ENCODE measurements at places on chromosomes 16 and 17.
A peak's percentile ranks its signal among the peaks of the same experiment; 100 is the strongest.

DNA sequence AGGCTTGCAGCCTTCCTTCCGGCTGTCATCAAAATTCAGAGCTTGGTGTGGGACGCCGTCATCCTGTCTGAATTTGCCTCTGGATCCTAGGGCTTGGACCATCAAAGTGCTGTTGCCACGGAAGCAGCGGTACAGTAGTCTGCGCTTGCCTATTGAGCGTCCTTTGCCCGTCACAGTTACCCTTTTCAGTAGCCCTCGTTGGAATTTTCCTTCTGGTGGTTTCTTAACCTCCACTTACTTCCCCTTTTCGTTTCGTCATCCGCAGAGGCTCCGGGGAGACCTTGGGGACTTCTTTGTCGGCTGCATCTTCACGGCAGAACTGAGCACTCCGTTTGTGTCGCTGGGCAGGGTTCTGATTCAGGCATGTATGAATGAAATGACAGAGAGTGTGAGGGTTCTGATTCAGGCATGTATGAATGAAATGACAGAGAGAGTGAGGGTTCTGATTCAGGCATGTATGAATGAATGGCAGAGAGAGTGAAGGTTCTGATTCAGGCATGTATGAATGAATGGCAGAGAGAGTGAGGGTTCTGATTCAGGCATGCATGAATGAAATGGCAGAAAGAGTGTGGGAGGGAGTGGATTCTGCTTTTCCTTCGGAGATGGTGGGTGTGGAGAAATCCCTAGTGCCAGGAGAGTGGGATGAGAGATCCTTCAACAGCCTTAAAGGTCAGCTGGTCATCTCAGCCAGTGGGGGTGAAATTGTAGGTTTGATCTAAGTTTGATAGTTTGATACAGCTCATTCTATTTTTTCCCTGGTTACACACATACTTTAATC is 8.0 kb downstream of the TLCD3A start:
- DNase-seq: no peak

- no peak for DNase-seq
Measured at GRCh38 chr16:17831330-17831729, 360.6 kb upstream of the XYLT1 start.

DNA sequence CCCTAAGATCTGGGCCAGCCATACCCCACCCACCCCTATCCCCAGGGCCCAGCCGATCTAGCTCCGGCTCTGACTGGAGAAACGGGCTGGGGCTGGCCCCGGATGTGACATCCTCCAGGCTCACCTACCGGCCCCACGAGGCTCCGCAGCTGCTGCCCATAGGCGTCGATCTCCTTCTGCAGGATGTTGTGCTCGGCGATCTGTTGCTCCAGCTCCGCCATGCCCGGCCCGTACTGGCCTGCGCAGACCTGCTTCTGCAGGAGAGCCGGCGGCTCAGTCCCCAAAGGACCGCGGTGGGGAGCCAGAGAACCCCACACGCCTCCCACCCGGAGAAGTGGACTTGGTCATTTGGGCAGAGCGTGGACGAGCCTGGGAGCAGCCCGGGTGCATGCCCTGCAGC is 4.8 kb downstream of the EVPL start:
- DNase-seq: no peak

DNA sequence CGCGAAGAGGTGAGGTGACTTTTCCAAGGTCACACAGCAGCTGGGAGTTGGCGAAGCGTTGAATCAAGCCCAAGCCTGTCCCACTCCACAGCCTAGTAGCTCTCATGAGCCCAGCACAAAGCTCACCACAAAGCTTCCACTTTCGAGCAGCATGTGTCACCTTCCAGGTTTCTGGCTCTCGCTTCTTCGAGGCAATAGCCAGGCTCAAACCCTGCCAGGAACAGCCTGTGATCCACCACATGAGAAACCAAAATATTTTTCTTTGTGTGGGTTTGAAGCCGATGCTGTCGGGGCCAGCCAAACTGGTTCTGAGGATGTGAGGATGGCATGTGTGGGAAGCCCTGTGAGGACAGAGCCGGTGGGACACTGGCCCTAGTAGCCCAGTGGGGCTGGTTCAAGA is 68.1 kb downstream of the COG7 start:
- DNase-seq: no peak

GRCh38 chr16:66457888-66458287 is 30.8 kb downstream of the BEAN1 start:
- DNase-seq: peak; percentile 64

- no peak for DNase-seq
Measured at GRCh38 chr17:79690988-79691836, 39.5 kb upstream of the ENPP7 start.

DNA sequence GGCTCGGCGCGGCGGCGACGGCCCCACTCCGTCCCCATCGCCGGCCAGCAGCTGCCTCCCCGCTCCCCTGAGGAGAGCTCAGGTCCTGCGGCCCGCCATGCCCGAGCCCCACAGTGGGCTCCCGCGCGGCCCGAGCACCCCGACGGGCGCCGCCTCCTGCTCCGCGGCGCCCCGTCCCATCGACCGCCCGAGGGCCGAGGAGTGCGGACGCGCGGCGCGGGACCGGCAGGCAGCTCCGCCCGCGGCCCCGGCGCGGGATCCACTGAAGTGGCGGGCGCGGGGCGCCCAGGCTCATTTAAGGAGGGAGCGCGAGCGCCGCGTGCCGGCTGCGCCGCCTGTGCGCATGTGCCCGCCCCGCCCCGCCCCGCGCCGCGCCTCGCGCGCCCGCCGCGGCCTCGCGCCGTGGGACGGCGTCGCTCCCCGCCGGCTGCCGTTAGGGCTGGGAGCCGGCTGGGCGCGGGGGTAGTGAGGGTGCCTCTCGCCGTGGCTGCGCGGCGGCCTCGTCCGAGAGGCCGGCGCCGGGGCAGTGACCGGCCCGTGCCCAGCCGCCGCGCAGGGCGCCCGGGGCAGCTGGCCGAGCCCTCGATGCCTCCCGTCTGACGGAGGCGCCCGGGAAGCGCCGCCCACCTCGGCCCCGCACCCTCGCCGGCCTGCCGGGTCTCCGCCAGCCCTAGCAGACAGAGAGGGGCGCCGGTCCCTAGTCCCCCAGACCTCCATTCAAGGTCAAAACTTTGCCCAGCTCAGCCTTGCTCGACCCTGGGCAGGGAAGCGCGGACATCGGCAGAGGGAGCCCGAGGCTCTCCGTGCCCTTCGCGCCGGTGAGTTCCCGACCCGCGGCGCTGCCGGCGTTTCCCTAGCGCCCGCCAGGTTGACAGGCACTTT is at the start of gene NETO2:
TSS of gene NETO2 (minus strand) at position 269 of the 882 bp plus-strand sequence. CDS start 333 bp downstream, outside the sequence.
- peak; percentile 63 for DNase-seq

DNA sequence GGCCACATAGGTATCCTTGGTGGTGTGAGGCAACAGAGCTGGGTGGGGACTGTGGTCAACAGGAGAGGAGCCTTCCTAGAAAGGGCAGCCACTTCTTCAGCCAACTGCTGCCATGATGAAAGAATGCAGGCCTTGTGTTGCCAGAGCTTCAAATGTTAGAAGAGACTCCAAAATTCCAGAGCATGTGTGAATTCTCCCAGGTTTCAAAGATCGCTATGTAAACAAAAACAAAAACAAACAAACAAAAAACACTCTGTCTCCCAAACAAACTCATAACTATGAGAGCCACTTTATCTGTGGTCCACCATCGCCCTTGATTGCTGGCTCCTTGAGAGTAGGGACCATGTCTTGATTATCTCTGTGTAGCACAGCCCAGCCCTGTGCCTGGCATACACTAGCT is 55.5 kb upstream of the ZNF423 start:
- DNase-seq: no peak

GRCh38 chr17:73838815-73839214 is 194.6 kb upstream of the SDK2 start:
- no peak for DNase-seq

GRCh38 chr16:88197481-88198456 is 185.0 kb upstream of the ZNF469 start:
- peak; percentile 10 for DNase-seq

- no peak for DNase-seq
Measured at GRCh38 chr17:17495536-17496188, 533 bp downstream of the RASD1 start.

DNA sequence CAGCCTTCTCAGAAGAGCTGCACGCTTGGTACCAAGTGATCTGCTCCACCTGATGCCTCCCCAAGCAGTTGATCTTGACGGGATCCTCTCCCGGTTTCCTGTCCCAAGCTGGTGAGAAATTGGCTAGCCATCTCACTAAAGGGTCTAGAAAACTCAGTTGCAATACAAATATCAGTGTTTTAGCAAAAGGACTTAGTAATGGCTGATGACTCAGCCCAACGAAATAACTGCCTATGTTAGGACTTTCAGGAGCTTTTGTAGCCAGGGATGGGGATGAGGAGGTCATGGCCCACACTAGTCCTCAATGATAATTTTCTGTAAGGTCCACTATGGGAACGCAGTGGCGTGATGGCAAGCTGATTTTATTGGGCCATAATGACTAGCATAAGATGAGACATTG is 23.3 kb upstream of the ENGASE start:
- peak; percentile 53 for DNase-seq

GRCh38 chr16:66802159-66802558 is 775 bp upstream of the TERB1 start:
- DNase-seq: no peak

DNA sequence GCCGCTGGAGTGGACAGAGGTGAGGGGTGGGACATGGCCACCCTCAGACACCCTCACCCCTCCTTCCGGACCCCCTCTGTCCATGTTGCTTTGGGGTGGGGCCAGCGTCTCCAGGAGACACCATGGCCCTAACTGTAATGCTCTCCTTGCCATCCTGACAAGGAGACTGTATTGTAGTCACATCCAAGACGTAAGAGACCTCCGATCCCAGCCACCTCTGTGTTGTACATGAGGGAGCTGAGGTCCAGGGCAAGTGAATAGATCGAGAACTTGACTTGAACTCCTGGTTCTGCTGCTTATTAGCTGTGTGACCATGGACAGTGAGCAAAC is 30.2 kb downstream of the POLR3E start:
- DNase-seq: no peak

- DNase-seq: no peak
Measured at GRCh38 chr17:58985367-58985766, 121.3 kb downstream of the TRIM37 start.

GRCh38 chr16:67542464-67542863 is 13.8 kb downstream of the RIPOR1 start:
- DNase-seq: peak; percentile 84

DNA sequence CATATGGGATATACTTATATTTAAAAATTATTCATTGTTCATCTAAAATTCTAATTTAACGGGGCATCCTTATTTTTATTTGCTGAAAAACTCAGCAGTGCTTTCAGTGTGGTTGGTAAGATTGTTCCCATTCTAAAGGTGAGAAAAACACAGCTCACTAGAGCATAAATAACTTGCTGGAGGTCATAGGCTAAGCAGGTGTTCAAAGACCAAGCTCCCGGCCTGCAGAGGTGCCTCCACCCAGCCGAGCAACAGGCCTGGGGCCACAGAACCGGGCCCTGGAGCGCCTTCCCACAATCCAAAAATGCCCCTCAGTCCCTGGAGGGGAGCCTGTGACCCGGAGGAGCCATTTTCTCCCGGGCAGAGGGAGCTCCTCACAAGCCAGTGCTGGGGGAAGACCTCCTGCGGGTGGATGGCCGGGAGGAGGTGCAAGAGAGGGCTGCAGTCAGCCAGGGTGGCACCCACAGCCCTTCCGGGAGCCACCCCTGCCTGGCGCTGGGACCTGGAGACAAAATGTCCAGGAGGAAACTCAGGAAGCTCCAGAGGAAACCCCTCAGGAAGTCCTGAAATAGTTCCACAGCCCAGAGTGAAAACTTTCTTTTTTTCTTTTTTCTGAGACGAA is 14.7 kb downstream of the ABR start:
- DNase-seq: no peak

- DNase-seq: no peak
Measured at GRCh38 chr17:18966831-18967624, 15.1 kb downstream of the SLC5A10 start.

DNA sequence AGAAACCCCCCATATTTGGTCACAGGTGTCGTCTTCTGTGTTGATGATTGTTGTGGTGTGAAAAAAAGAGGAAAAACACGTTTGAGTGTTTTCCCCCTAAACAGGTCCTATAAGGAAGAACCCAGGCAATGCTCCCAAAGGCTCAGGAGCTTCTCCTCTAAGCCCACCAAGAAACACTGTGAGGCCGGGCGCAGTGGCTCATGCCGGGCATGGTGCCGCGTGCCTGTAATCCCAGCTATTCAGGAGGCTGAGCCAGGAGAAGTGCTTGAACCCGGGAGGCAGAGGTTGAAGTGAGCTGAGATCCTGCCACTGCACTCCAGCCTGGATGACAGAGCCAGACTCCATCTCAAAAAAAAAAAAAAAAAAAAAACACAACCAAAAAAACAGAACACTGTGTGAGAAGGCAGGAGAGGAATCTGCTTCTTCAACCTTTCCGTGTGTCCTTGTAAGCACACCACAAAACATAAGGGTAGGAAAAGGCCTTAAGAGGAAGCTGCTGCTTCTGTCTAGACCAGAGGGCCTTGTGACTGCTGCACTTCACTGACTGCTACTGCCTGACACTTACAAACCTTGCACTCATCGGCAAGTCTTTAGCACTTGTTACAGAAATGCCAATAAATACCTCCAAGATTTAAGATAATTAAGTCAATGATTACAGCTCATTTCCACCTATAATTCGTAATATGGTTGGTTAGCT is 9.3 kb downstream of the JPT1 start:
- DNase-seq: no peak

DNA sequence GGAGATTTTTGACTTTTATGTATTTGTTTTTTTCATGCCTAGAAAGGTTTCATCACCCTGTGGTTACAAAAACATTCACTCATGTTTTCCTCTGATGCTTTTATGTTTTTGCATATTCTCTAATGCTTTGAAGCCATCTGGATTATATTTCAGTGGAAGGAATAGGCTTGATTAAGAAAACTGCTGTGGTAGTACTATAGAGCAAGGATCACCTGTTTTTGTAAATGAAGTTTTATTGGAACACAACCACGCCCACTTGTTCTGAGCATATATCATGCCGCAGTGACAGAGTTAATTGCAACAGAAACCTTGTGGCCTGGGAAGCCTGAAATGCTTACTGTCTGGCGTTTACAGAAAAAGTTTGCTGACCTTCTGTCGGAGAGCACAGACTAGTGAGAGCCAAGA is 11.5 kb downstream of the COX10 start:
- no peak for DNase-seq

GRCh38 chr17:73883175-73883574 is 238.9 kb upstream of the SDK2 start:
- DNase-seq: no peak

- no peak for DNase-seq
Measured at GRCh38 chr17:68143425-68143824, 104.4 kb upstream of the AMZ2 start.

- no peak for DNase-seq
Measured at GRCh38 chr17:47705536-47706530, 11.9 kb downstream of the TBKBP1 start.

GRCh38 chr16:80023865-80024264 is 423.3 kb upstream of the MAF start:
- peak; percentile 72 for DNase-seq

DNA sequence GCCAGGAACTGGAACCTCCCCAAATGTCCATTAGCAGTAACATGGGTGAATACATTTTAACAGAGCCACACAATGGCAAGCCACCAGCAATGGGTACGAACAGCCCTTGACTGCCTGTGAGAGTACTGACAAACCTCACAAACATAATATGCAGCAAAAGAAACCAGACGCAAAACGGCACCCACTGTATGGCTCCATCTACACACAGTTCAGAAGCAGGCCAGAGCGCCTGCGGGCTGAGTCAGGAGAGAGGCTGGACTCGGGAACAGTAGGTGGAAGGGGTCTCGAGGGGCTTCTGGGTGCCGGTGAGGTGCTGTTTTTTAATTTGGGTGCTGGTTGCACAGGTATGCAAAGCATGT is 77.4 kb upstream of the TOB1 start:
- DNase-seq: no peak

GRCh38 chr16:28623172-28623711 is 13.4 kb upstream of the SULT1A1 start:
- no peak for DNase-seq

GRCh38 chr17:40284085-40284713 is 3.5 kb upstream of the CDC6 start:
- DNase-seq: peak; percentile 75
